RCC 7860 (cell line): ENCODE measurements at places on chromosomes 7 and 10.

GRCh38 chr10:79072041-79072441, 3.3 kb downstream of the ZMIZ1 start:
- no peak for DNase-seq

GRCh38 chr7:36082910-36083309, 70.1 kb upstream of the EEPD1 start:
- no peak for DNase-seq

- no peak for DNase-seq
Measured at GRCh38 chr10:107442035-107442505, 277.6 kb upstream of the SORCS1 start.

GRCh38 chr10:7199152-7199760, 211.6 kb downstream of the SFMBT2 start:
- no peak for DNase-seq

- DNase-seq, result no peak
Measured at GRCh38 chr10:29785701-29786100, 150.9 kb upstream of the SVIL start.

DNA sequence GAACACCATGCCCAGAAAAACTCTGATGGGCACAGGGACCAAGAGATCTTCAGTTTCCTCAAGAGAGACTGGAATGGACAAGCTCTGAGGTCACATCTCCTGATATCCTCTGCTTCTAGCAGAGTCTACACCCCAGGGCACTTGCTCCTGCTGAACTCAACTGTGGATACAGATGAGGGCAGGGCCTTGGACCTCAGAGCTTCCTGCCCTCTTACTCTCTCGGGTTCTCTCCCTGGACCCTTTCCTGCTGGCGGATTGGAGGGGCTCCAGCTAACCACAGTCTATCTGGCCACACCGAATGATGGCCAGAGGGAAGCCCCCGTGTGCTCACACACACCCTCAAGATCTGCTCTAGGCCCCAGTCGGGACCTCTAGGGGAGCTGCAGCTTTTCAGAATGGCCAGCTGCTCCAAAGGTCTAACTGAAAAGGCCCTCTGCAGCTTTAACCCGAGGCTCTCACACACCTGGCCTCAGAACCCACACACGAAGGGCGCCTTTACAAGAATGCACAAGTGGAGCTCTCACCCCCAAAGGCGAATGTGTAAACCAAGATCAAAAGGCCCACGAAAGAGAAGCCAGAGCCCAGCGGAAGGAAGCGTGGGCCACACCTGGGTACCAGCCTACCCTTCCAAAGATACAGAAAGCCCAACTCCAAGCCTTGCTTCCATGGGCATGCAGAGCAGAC, 65.5 kb downstream of the FAM53B start:
- DNase-seq, result no peak

- no peak for DNase-seq
Measured at GRCh38 chr7:91064938-91065337, 199.3 kb upstream of the FZD1 start.
